NCI-H524 (cell line): ENCODE measurements at places on chromosomes 2 and 18.

GRCh38 chr18:25174324-25174723 is 177.6 kb downstream of the ZNF521 start:
- DNase-seq: no peak

- DNase-seq: no peak
Observed at GRCh38 chr2:1970341-1970740, 226.0 kb upstream of the PXDN start.

GRCh38 chr18:70420146-70420898 is 131.5 kb downstream of the SOCS6 start:
- DNase-seq: no peak

- DNase-seq: no peak
Observed at GRCh38 chr2:72222829-72223564, 75.3 kb upstream of the CYP26B1 start.

DNA sequence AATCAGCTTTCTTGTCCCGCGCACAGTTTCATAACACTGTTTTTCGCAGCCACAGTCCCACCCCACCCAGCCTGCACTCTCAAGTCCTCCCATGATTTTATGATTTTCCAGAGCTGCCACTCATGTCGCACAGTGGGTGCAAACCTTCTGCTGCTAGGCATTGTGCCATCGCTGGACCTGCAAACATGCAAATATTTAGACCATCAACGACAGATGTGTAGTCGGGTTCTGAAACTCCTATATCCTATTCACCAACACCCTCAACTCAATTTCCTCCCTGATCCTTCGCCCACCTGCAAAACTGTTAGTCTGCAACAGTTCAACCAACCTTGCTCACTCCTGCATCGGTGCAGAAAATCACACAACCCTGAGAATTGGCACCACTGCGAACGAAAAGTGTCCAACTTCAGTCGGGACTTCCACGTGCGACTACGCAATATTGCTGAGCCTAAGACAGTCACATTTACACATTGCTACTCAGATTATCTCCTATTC is 871 bp upstream of the ALS2 start:
- peak; percentile 30 for DNase-seq

GRCh38 chr2:46306988-46307655 is 9.9 kb downstream of the EPAS1 start:
- DNase-seq: no peak

DNA sequence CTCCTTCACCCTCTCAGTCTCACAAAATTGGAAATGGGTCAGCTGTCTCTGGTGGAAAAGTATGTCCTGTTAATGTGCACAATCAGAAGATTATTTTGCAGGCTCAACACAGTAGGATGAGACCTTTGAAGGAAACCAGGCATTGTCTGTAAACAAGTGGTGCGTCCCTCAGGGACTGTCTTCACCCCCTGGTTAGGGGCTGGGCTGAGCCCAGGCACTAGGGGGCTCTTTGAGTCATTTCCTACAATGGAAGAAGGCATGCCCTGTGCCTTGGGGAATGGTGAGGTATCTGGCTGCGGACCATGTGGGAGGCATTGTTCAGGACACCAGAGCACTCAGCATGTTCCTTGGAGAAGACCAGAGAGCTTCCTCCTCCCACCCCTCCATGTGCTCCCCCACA is 26.8 kb downstream of the PKDCC start:
- peak; percentile 11 for DNase-seq

- DNase-seq: no peak
Observed at GRCh38 chr2:240384711-240385450, 50.6 kb upstream of the GPC1 start.

DNA sequence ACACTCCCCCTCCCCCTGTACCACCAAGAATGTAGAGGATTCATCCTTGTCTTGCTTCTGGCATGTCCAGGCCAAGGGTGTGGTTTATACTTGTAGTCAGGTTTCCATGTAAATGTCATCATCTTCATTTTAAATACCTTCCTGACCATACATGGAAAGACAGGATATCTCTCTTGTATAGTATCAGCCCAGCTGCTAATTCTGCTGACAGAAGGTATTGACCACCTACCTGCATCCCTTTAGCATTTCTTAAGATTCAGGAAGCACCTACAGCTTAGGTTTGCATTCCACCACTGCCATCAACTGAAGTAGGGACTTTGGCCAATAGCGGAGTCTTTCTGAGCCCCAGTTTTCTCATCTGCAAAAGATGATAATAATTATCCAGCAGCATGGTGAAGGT is 22.9 kb upstream of the FSHR start:
- no peak for DNase-seq

GRCh38 chr2:224816816-224817215 is 100.7 kb upstream of the CCDC195 start:
- no peak for DNase-seq

- DNase-seq: no peak
Observed at GRCh38 chr2:128734521-128735295, 416.0 kb upstream of the HS6ST1 start.

- no peak for DNase-seq
Observed at GRCh38 chr2:181036848-181037603, 56.6 kb downstream of the UBE2E3 start.

DNA sequence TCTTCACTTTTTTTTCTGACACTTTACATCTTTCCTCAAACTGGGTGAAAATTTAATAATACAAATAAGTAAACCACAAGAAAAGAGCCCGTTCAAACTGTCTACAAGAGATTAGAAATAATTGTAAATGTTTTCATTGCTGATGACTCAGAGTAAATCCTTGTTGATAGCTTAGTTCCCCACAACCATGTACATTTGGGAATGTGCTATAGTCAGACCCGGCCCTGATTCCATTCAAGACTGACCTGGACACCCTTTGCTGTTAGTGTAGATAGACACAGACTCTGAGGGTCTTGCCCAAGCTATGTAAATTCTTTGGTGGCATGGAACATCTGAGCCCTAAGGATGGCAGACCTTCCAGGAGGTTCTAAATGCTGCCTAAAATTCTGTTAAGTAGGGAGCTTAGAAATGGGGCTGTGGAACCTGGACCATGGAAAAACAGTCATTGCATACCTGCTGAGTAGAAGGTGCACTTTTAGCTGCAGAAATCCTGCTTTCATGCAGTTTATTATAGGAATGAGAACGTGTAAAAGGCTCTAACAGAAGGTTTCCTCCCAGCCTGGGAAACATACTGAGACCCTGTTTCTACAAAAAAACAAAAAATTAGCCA is 3.7 kb downstream of the MALT1 start:
- DNase-seq: no peak

DNA sequence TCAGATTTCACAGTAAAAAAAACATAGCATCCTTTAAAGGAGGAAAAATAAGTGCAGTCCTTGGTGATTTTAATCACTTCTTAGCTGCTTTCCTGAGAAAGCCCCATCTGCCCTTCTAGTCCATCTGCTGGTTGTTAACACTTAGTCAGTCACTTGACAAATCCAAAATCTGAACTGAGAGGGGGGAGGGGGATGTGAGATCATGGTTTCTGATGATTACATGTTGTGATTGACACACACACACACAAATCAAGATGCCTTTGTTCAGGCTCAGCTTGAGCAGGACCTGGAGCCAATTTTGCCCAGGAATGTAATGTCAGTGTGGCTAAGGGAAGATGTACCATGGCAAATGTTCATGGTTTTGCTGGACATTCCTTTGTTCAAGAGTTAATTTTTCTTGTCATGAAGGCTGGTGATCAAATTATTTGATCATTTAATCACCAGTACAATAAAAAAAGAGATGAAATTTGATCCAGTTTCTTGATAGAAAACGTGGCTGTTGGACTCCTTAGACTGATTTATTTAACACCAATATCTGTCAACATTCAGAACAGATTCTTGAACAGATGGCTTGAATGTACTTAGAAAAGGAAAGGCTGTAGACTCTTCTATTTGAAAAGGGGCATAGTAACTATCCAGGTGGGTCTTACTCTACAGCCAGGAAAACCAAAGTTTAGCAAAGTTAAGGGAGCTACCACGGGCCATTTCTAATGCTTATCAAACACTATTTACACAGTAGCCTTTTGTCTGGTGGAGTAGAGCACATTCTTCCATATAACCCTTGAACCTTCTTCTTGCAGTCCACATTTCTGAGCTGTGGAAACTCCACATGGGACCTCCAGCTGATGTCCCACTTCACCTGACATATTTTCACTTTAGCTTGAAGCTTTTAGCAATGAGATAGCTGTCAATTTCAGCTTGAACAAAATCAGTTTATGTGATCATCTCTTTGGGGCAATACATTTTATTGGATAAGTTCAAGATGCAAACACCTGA is 408.7 kb downstream of the PIK3C3 start:
- DNase-seq: peak; percentile 90

DNA sequence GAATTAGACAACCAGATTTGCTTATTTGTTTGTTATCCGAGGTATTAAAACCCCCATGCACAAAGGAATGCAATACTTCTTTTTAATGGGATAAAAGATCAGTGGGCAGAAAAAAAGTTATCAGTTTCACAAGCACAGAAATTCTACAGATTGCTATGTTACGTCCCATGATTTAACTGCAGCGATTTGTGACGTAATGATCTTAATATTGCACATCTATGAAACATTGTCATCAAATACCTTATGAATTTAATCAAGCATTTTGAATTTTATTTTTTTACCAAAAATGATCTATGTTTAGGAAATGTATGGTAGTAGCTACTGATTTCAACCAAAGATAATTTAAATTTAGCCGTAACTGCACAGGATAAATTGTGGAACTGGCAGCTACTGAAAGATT is 138.9 kb downstream of the FHOD3 start:
- DNase-seq: no peak

- DNase-seq: no peak
Observed at GRCh38 chr2:64012115-64012514, 7.1 kb downstream of the VPS54 start.

DNA sequence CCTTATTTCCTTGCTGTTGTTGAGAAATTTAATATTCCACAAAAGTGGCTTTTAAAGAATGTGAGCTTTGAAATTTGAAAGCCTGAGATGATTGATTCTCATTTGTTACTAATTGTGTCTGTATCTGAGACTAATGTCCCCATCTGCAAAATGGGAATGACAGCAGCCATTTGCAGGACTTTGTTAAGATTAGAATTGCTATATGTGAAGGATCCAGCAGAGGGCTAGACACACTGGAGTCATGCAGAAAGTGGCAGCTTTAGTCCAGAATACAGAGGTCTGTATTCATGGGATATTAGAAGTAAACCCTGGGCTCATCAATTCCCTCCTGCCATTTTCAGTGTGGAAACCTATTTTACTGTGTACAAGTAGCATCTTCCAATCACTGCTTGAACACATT is 296.5 kb upstream of the GYPC start:
- peak; percentile 50 for DNase-seq

DNA sequence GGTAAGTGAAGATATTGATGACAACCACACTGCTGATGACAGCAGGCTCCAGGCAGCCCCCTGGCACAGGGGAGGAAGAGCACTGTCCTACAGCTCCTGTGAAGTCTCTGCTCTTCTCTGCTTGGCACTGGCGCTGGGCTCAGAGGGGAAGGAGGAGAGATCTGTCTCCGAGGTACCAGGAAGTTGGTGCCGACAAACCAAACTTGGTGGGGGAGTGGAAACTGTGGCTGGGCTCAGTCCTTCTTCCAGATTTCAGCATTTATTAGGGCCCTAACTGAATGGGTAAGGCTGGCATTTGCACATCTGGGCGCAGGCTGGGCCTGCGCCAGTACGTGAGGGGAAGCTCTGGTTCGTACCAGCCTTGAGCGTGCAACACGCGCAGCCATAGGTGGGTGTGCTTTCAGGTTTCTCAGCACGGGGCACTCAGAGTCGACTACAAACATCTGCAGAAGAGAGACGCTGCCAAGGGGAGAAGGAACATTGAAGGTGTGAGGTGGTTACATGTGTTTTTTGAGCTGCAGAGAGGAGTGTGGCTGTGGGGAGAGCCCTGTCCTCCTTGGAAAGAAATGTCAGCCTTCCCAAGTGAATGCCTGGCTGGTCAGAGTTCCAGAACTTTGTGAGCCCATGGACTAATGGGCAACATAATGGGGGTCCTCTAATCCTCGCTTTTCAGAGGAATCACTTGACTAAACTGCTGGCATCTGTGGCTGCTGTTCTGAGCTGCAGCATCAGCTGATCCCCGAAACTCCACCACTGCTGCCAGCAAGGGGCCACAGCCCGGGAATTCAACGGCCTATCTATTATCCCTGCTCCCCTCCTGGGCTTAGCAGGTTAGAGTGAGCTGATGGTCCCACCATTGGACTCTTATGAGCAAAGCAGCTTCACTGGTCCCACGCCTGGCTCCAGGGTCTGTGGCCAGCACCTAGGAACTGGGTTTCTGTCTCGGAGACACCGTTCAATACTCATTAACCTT is 55.2 kb upstream of the SEMA4C start:
- no peak for DNase-seq

- DNase-seq: no peak
Observed at GRCh38 chr2:64655873-64656272, 2.2 kb upstream of the SERTAD2 start.

- DNase-seq: no peak
Observed at GRCh38 chr2:85435981-85436835, 17.7 kb downstream of the SH2D6 start.

DNA sequence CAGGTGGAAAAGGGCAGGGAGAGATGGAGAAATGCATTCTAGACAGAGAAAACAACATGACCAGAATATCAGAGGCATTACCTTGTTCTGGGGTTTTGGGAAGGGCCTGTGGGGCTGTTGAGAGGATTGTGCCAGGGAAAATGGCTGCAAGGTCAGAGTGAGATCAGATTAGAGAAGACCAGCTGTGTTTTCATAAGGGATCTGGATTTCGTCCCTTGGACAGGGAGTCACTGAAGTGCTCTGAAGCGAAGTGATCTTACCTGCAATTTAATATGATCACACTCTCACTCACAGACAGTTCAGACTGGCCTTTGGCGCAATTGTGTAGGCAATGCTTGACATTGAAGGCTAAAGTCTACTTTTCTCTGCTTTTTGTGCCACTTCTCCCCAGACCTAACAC is 20.3 kb upstream of the REG3G start:
- DNase-seq: peak; percentile 11

- no peak for DNase-seq
Observed at GRCh38 chr2:86510436-86510933, 52.8 kb downstream of the CHMP3 start.

GRCh38 chr2:139045524-139045923 is 265.3 kb upstream of the NXPH2 start:
- DNase-seq: no peak

- DNase-seq: no peak
Observed at GRCh38 chr2:111134055-111134454, 13.3 kb downstream of the BCL2L11 start.

DNA sequence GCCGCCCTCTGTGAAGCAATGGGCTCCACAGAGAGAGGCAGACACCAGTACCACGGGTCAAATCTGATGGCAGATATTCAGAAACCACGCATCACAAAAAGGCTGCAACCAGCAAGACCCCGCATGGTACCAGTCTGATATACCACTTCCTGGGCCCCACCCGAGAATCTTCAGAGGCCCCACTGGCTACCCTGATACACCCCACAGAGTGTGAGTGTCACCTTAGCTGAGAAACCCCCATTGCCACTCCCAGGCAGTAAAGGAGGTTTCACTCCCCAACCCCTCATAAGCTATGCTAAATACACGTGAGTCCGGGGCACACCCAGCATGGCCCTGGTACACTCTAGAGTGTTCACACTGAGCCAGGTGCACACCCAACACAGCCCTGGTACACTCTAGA is 160.0 kb downstream of the EIPR1 start:
- DNase-seq: no peak
